Left lung (tissue), 14 donors: ENCODE measurements at places on chromosomes 7 and 10. TPM values are rescaled to one million over a fixed set of nuclear protein-coding genes. Genes with fewer than 3 reads are reported as not detected.

- no peaks in the 10 kb centered on the region for H3K27me3 ChIP-seq
- H3K27ac ChIP-seq = no peak overlapping the region
- no peak for DNase-seq
- no peak overlapping the region for H3K4me3 ChIP-seq
- H3K36me3 ChIP-seq = no peaks in the 10 kb centered on the region
Measured at GRCh38 chr7:126524967-126525366, 727.8 kb downstream of the GRM8 start.

DNA sequence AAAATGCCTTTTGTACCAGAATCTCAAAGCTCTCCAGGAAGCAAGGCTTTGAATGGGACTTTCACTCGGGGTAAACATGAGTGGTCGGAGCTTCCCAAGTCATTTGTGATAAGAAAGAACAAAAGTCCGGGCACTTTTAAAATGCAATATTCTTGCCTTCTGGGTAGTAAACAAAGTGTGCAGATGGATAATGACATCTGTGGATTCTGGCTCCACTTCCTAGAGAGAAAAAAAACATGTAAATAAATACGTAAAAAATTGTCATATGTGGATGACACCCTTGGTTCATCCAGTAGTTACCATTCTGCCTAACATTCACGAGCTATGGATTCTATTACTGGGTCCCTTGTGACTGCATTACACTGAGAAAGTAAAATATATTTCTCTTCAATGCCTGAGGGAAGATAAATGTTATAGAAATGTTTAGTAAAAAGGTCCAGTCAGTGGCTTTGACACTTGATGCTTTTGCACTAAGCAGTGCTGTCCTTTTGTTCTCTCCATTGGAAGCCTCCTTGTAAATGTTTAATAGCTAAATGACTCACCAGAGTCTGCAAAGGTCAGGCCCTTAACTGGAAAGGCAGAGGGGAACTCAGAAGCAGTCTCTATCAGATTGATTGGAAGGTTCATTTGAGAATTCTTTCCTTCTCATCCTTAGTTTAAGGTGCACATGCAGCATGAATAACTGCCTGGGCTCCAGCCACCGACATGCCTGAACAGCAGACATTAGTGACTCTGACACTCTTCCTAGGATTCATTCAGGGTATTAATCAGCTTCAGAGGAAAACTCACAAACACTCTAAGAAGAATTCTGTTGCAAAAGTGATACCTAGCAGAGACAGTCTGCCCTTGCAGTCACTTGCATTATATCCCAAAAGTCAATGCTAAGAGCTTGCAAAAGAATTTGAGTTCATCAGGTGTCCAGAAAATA lies 11.7 kb upstream of the EDRF1 start:
- H3K4me1 ChIP-seq = peaks cover 6% of the 10 kb centered on the region
- no peak for DNase-seq
- H3K27ac ChIP-seq = no peak overlapping the region
- no peaks in the 10 kb centered on the region for H3K36me3 ChIP-seq
- no peaks in the 10 kb centered on the region for H3K27me3 ChIP-seq
- H3K4me3 ChIP-seq = no peak overlapping the region

The ZNF487 gene
- 4.4 TPM for total RNA-seq

The NRCAM gene
- total RNA-seq = 12.7 TPM

DNA sequence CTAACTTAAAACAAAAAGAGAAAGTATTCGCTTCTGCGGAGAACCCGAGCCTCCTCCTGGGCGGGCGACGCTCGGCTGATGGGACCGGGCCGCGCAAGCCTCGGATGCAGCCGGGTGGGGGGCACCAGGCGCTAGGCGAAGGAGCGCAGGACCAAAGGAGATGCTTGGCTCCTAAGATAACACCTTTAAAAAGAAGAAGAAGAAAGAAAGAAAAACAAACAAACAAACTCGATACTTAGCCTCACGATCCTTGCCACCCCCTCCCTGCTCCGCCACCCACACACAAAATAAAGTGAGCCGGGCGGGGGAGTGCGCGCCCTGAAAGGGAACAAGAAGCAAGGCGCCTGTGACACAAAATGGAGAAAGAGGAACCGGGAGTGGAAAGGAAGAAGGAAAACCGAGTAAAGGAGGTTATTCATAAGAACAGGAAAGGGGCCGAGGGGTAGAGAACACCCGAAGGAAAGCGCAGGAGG lies 34.0 kb upstream of the EBLN1 start:
- peak overlapping the region; percentile 94 for H3K27ac ChIP-seq
- peaks cover 34% of the 10 kb centered on the region for H3K4me1 ChIP-seq
- H3K4me3 ChIP-seq = peak overlapping the region; percentile 60
- peaks cover 27% of the 10 kb centered on the region for H3K27me3 ChIP-seq
- H3K36me3 ChIP-seq = no peaks in the 10 kb centered on the region
- DNase-seq = peak; percentile 81

GRCh38 chr7:18016547-18017444 lies 10.8 kb downstream of the PRPS1L1 start:
- no peak overlapping the region for H3K27ac ChIP-seq
- H3K4me1 ChIP-seq = peaks cover 6% of the 10 kb centered on the region
- DNase-seq = no peak
- no peaks in the 10 kb centered on the region for H3K27me3 ChIP-seq

The TRIL gene
- 6.9 TPM for total RNA-seq

DNA sequence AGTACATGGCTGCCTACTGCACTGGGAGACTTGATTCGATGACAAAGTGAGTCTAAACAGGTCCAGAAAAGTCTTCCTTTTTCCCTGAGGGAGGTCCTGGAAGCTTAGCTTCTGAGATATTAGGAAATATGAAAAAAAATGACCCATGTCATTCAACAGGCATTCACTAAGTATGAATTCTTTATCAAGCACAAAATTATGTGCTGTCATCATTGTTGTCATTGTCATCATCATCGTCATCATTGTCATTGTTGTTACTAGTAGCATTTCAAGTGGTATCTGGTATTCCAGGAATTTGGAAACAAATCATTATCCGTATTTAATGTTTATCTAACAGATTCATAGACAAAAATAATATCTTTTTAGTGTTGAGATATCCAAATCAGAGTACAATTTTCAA lies 49.7 kb upstream of the HECTD2 start:
- no peak overlapping the region for H3K4me3 ChIP-seq
- no peaks in the 10 kb centered on the region for H3K36me3 ChIP-seq
- H3K27ac ChIP-seq = no peak overlapping the region

GRCh38 chr10:21138769-21139340 lies 241.7 kb upstream of the NEBL start:
- H3K27me3 ChIP-seq = no peaks in the 10 kb centered on the region
- H3K4me3 ChIP-seq = no peak overlapping the region
- no peaks in the 10 kb centered on the region for H3K4me1 ChIP-seq
- no peak for DNase-seq

The OR2A5 gene
- total RNA-seq = not detected

GRCh38 chr7:142787034-142787768 lies 16.4 kb downstream of the PRSS2 start:
- no peak for DNase-seq
- no peaks in the 10 kb centered on the region for H3K36me3 ChIP-seq
- H3K4me3 ChIP-seq = no peak overlapping the region
- H3K27ac ChIP-seq = no peak overlapping the region
- no peaks in the 10 kb centered on the region for H3K27me3 ChIP-seq

The C10orf143 gene
- total RNA-seq = 2.0 TPM

GRCh38 chr7:71706597-71706975 lies 574.6 kb downstream of the GALNT17 start:
- no peak overlapping the region for H3K4me3 ChIP-seq
- H3K27me3 ChIP-seq = no peaks in the 10 kb centered on the region
- H3K36me3 ChIP-seq = no peaks in the 10 kb centered on the region
- no peak overlapping the region for H3K27ac ChIP-seq
- H3K4me1 ChIP-seq = no peaks in the 10 kb centered on the region
- DNase-seq = no peak

The MBL2 gene
- not detected for total RNA-seq

- H3K4me3 ChIP-seq = no peak overlapping the region
- peaks cover 6% of the 10 kb centered on the region for H3K36me3 ChIP-seq
- H3K4me1 ChIP-seq = peaks cover 32% of the 10 kb centered on the region
- peak overlapping the region; percentile 55 for H3K27ac ChIP-seq
- DNase-seq = no peak
Measured at GRCh38 chr7:141674702-141675101, 27.3 kb downstream of the DENND11 start.

- peaks cover 58% of the 10 kb centered on the region for H3K27me3 ChIP-seq
- H3K36me3 ChIP-seq = no peaks in the 10 kb centered on the region
- peak; percentile 29 for DNase-seq
- peak overlapping the region; percentile 23 for H3K27ac ChIP-seq
- no peaks in the 10 kb centered on the region for H3K4me1 ChIP-seq
Measured at GRCh38 chr7:94656925-94657731, 1.2 kb upstream of the SGCE start.

DNA sequence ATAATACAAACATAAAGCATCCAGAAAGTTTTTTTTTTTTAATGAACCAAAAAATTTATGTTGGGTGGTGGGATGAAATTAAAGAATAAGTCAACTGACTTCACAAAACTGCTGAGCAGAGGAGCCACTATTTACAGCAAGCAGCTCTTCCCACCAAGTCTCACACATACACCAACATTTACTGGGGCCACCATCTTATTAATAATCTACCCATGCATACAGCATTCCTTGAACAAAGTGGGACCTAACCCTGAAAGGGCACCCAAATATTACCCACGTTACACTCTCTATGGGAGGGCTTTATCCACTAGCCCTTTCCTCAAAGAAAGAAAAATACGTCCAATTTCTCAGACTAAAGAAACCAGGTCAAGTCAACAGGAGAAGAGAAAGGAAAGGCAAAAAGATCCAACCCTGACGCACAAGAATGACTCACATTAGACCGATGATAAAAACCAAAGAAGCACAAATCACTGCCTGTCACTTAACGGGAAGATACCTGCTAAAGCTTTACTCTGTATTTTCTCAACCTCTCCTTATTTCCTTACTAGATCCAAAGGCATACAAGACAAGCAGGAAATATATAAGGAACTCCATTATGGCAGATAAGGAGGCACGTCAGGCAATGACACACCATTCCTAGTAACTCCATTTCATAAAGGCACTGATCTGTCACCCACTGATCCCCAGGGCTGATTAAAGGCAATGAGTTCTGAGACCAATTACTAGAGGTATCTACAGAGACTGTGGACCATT lies 141.8 kb upstream of the ASAH2 start:
- H3K27me3 ChIP-seq = no peaks in the 10 kb centered on the region
- no peaks in the 10 kb centered on the region for H3K36me3 ChIP-seq
- no peak overlapping the region for H3K27ac ChIP-seq
- H3K4me1 ChIP-seq = peaks cover 20% of the 10 kb centered on the region
- no peak for DNase-seq

DNA sequence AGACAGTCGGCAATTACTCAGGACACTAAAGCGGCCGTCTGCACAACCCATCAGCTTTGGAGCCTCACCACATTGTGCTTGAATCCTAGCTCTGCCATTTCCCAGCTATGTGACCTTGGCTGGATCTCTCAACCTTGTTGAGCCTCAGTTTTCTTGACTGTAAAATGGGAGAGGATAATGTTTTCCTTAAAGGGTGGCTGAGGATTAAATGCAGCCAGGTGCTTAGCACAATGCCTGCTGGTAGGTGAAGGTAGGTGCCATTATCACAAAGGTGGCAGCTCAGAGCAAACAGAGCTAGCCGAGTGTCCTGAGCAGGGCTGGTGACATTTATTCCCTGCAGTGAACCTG lies 508.5 kb upstream of the ZMIZ1 start:
- no peak overlapping the region for H3K4me3 ChIP-seq
- H3K4me1 ChIP-seq = no peaks in the 10 kb centered on the region

GRCh38 chr7:108604307-108605077 lies 34.8 kb downstream of the DNAJB9 start:
- no peaks in the 10 kb centered on the region for H3K4me1 ChIP-seq
- H3K27ac ChIP-seq = no peak overlapping the region
- no peaks in the 10 kb centered on the region for H3K27me3 ChIP-seq
- no peaks in the 10 kb centered on the region for H3K36me3 ChIP-seq
- no peak for DNase-seq

GRCh38 chr7:129376076-129376777 lies 58.0 kb upstream of the STRIP2 start:
- H3K27ac ChIP-seq = no peak overlapping the region
- no peaks in the 10 kb centered on the region for H3K4me1 ChIP-seq
- DNase-seq = no peak
- H3K36me3 ChIP-seq = peaks cover 6% of the 10 kb centered on the region
- H3K4me3 ChIP-seq = no peak overlapping the region

DNA sequence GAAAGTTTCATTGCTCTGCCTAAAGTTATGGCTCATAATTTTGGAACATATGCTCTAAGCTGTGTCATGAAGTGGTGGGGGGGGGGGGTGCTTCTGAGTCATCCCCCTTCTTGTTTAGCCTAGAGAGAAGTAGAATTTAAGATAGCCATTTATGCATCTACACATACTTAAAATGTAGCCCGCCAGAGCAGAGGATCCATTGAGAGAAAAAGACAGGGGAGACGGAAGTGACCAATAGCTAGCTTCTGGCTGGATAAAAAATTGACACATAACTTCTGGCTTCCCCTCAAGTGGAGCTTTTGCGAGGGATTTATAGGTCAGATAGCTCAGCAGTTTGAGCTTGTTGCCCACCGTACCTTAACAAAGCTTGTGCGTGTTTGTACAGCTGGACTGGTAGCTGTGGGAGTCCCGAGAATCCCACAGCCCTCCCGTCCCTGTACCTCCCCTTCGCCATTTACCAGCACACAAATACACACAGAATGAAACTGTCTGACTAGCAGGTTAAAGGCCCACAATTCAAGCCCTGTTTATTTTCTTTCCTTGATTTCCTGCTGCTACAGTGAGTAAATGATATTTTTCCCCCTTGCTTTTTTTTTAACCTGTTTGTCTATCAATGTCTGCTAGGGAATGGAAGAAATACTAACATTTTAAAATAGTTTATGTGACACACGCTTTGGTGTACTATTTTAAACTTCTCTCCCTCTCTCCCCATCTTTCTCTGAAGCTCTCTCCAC lies 232.6 kb upstream of the FERD3L start:
- no peak overlapping the region for H3K27ac ChIP-seq
- H3K36me3 ChIP-seq = no peaks in the 10 kb centered on the region
- H3K4me3 ChIP-seq = no peak overlapping the region
- H3K4me1 ChIP-seq = no peaks in the 10 kb centered on the region
- DNase-seq = no peak
- no peaks in the 10 kb centered on the region for H3K27me3 ChIP-seq

- H3K27ac ChIP-seq = no peak overlapping the region
- DNase-seq = no peak
- no peak overlapping the region for H3K4me3 ChIP-seq
- H3K27me3 ChIP-seq = no peaks in the 10 kb centered on the region
- H3K36me3 ChIP-seq = no peaks in the 10 kb centered on the region
- no peaks in the 10 kb centered on the region for H3K4me1 ChIP-seq
Measured at GRCh38 chr10:9621216-9621615, 1396.5 kb upstream of the CELF2 start.

The TMEM213 gene
- 0.05 TPM for total RNA-seq

DNA sequence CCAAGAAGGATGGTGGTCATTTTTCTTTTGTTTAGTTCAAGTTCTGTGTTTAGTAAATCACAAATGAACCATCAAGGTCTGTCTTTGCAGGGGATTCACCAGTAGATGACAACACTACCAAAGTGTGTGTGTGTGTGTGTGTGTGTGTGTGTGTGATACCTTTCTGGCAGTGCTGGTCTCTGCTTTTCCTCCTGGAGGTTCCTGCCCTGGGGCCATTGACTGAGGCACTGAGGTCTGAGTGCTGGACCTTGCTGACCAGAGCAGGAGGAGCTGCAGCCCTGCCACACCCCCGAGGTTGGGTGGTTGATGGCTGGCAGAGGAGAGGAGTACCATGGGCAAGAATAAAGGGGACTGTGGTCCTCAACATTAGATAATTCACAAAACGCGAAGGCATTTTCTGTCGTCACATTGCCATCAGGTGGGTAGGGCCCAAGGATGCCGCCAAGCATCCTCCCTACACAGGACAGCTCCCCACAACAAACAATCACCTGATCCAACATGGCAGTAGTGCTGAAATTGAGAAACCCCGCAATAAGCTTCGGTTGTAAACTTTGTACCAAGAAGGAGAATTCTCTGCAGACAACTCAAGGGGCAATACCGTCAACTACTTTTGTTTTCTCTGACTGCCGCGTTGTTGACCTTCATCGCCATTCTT lies 49.5 kb upstream of the PRSS58 start:
- no peaks in the 10 kb centered on the region for H3K4me1 ChIP-seq
- peaks cover 4% of the 10 kb centered on the region for H3K27me3 ChIP-seq
- DNase-seq = no peak
